ENCODE measurements at places on chromosomes 5 and 9.

- DNase-seq, result no peak
These were observed 373.3 kb upstream of the FAM174A start for GRCh38 chr5:100161868-100162267.

GRCh38 chr9:110206389-110206788, 1.6 kb downstream of the C9orf152 start:
- DNase-seq, result no peak

DNA sequence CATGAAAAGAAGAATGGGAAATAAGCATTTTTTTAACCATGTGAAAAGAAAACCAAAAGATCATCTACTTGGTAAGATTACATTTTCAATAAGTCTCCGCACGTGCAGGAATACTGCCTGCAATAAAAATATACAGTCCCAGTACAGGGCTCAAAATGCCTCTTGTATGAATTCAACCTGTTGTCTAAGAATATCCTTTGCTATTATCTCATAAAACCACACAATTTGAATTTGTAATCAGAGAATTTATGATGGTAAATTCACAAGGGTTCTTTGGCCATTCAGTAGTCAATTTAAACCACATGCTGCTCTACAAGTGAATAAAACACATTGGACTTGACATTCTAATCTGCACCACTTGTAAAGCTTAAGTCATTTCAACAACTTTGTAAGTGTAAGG, 46.6 kb downstream of the ST8SIA4 start:
- DNase-seq, result no peak

GRCh38 chr9:95091601-95092261, 225.8 kb downstream of the FANCC start:
- DNase-seq, result no peak

DNA sequence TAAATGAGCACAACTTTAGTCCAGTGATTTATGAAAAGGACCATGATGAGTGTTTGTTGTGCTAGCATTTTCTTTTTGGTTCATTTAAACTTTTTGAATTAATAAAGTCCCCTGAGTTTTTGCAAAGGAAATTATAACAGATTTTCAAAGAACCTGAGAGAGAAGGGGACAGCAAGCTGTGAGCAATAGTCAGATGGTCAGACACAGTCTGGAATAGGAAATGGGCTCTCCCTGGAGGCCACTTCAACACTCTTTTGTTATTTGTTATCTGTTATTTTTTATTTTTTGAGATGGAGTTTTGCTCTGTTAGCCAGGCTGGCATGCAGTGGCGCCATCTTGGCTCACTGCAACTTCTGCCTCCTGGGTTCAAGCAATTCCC, 171.1 kb downstream of the ARHGEF28 start:
- DNase-seq, result no peak

DNA sequence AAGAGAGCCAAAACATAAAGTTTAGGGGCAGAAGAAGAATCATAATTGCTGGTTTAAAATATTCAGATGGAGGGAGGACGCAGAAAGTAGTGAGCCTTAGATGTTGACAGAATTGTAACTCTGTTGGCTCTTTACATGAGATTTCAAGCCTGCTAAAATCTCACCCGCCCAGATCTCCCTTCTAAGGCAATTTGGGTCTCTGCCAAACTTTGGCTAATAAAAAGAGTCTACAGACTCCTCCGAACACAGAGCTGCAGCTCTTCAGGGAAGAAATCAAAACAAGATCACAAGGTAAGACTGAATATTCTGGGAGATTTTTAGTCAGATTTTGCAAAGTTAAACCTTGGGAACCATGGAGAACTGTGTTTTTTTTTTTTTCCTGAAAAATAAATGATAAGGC, at the start of gene IL33:
IL33 (plus strand) TSS at position 246 of the 400 bp plus-strand sequence. CDS start 25,888 bp downstream, outside the sequence.
- no peak for DNase-seq

- DNase-seq, result no peak
These were observed 16.7 kb downstream of the GFPT2 start for GRCh38 chr5:180336234-180337020.

All from stimulated activated CD8-positive, alpha-beta memory T cell treated with anti-CD3 and anti-CD28 coated beads, Interleukin-4, amount 100 ng/mL, for 24 hours (primary cell).